ENCODE measurements at places on chromosomes 5 and 9.

DNA sequence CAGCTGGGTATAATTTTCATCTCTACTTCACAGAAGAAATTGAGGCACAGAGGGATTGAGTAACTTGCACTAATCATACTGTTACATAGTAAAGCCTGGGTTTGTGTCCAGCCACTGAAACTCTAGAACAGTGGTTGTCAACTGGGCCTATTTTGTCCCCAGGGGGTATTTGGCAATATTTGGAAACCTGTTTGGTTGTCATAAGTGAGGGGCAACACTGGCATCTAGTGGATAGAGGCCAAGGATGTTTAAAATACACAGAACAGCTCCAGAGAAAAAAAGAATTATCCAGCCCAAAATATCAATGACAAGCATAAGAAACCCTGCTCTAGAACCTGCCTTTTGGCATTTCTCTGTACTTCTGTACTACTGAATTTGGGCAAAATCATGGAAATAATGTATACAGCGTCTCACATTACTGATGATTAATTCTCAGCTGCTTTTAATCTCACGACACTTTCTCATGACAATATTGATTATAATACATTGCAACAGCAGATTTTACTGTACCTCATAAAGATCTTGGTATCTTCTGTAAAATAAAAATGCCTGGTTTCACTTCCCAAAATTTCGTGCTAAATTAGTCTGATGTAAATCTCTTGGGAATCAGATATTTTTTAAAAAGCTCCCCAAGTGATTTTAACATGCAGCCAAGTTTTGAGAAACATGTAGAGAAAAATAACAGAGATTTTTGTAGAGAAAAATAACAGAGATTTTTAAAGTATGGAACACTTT is 112.7 kb downstream of the RORB start:
- DNase-seq = no peak

GRCh38 chr5:88269222-88269771 is 652 bp upstream of the TMEM161B start:
- DNase-seq = no peak

DNA sequence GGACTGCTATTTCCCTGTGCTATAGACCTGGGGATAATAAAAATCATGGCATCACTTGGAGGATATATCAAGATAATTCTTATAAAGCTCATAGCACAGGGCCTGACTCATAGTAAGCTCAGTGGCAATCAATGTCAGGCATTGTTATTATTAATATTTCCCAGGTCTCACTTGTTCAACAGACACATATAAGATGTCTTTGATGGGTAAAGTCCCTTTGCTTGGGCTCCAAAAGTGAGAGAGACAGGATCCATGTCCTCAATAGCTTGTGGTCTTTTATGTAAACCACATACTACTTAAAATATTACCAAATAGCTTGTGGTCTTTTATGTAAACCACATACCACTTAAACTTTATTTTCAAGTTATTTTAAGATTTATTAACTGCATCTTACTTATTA is 11.2 kb downstream of the SH3RF2 start:
- no peak for DNase-seq

DNA sequence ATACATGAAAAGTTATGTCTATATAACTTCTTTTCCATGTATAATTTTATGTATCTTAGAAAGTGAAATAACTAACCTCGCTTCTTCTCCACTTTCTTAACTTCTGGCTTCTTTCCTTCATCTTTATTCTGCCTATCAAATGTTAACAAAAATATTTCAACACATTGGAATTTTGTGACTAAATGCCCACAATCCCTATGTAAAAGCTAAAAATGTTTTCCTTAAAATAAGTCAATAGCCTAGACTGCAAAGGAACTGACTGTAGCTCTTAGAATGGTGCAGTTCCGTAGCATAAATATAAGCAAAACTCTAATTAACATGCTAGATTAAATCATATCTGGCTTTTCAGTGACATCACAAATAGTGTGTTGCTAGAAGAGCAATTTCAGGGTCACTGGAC is 40.9 kb downstream of the PSIP1 start:
- DNase-seq = no peak

- DNase-seq = peak; percentile 37
These were observed 39.3 kb upstream of the CDH12 start for GRCh38 chr5:22892441-22892840.

GRCh38 chr5:179734536-179735164 is 2.0 kb downstream of the MAML1 start:
- DNase-seq = no peak

- DNase-seq = no peak
These were observed 24.2 kb downstream of the PPIC start for GRCh38 chr5:123012321-123012720.

DNA sequence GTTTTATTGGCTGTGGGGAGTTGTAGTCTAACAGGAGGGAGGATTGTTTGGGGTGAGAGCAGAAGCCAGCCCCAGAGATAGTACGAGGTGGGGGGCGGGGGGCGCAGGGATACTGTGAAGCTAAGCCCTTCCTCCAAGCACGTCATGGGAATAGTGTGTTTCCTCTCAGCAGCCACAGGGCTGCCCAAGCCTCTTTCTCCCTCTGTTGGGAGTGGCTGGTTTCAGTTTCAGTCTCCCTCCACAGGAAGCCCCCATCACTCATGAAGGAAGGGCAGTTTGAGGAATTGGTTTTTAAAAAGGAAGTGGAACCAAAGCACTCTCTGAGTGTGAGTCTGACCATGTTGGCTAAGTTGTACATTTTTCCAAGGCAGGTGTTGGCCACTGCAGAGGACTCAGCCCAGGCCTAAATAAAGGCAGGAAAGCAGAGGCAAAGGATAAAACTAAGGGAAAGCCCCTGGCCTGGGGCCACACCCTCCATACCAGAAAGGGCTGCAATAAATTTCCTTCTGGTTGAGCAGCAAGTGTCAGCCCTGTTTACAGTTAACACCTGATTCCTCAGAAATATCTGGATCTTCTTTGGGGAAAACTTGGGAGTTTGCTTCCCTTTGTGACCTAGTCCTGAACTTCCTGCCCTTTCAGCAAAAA is 3.2 kb downstream of the RAB24 start:
- DNase-seq = no peak

DNA sequence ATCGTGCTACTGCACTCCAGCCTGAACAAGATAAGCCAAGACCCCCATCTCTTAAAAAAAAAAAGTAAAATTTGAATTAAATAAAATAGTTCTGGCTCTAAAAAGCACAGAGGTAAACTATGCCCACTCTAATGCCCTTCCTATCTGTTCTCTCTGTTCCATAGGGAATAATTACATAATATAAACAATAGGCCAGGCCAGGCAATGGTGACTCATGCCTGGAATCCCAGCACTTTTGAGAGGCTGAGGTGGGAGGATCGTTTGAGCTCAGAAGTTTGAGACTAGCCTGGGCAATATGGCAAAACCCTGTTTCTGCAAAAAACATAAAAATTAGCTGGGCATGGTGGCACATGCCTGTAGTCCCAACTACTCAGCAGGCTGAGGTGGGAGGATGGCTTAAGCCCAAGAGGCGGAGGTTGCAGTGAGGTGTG is 47.4 kb downstream of the MYO10 start:
- no peak for DNase-seq

GRCh38 chr5:14522721-14523120 is 58.9 kb upstream of the OTULINL start:
- DNase-seq = no peak

GRCh38 chr9:122567901-122568300 is 15.0 kb downstream of the OR1N2 start:
- no peak for DNase-seq

DNA sequence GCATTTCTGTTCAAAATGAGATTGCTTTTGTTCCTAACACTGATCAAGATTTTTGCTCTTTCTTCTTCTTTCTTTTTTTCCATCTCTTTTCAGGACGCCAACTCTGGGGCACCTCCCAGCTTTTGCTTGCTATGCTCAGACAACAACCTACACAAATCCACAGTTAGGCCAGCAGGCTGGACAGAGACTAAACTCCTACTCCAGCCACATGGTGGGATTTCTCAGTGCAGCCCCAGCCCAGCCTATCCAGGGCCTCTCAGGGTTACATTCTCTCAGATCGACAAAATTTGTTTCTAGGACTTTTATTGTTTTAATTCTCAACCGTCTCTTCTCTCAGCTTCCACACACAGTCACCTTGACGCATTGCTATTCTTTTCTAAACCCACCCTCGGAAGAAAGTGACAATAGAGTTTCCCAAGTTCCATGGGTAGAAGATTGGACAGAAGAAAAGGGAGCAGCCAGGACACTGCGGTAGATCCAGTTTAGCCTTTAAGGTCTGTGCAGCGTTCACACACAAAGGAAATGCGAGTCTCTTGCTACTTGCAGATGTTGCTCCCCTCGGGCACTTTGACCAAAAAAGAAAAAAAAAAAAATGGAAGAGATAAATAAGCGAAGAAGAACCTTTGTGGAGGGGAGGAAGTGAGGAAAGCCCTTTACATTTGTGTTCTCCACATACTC is 588.6 kb upstream of the GRAMD2B start:
- DNase-seq = no peak

DNA sequence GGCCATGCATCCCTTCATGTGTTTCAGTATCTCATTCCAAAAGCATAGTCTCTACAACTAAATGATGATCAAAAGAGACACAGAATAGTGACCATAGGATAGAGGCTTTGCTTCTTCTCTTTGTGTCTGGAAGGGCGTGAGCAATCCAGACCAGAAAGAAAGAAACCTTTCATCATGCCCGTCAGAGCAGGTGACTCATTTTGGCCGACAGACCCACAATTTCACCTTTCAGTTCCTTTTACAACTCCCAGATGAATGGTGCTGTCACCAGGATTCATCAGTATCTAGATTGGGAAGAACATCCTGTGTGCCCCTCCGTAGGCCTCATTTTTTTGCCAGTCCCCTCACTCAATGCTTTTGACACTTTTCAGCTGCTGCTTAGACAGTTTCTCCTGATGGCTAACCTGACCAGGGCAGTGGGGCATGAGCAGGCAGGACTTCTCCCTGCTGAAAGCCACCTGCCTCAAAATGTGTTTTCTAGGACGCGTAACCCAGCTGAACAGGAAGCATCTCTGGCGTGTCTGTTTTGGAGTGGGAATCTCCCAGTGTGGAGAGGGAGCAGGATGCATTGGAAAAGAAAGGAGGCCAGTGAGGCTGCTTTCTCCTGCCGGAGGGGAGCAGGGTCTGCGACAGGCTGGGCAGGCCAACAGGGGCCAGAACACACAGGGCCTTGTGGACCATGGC is 21.2 kb downstream of the ABLIM3 start:
- DNase-seq = no peak

DNA sequence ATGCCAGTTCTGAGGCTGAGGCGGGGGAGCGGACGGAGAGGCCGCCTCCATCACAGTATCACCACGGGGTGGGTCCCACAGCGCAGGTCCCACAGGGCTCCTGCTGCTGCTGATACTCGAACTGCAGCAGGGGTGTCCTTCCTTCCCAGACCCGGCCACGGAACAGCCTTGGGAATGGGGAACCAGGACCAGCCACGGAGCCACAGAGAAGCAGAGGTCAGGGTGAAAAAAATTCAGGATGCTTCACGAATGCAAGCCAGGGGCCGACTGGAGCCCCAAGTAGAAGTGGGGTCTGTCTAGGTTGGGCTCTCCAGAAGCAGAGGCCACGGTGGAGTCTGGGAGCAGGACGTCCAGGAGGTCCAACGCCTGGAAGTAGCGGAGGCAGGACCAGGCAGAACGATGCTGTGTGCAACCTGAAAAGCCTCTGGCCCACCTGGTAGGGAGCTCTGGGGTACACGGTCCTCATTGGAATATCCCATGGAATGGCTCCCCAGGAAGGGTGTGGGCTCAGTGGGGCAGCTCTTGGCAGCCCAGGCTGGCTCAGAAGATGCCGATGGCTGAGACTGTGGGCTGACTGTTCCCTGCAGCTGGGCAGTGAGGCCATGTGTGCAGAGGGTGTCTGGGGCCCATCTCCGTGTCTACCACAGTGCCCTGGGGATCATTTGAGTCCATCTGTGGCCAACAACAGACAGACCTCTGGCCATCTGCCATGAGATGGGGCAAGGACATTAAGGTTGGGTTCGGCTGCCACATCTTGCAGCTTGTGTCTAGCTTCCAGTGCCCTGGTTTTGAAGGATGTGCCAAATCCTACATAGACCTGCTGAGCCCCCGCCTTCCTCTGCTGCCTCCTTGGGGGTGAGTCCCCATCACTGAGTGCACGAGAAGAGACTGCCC is 66.9 kb upstream of the FCN1 start:
- DNase-seq = no peak

DNA sequence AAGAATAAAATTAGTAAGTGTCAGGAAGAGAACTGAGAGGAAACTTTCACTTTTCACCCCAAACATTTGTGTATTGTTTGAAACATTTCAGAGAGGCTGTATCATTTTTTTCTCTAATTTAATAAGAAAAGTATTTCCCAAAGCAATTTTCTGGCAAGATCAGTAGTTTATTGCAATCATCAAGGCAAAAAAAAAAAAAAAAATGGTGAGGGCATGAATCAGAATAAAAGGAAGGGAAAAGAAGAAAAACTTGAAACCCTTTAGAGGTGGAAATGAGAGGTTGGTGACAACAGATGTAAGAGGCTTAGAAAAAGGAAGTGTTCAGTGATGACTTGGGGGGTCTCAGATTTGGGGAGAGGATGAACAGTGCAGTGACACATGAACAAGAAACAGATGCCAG is 13.3 kb downstream of the SHC3 start:
- no peak for DNase-seq

DNA sequence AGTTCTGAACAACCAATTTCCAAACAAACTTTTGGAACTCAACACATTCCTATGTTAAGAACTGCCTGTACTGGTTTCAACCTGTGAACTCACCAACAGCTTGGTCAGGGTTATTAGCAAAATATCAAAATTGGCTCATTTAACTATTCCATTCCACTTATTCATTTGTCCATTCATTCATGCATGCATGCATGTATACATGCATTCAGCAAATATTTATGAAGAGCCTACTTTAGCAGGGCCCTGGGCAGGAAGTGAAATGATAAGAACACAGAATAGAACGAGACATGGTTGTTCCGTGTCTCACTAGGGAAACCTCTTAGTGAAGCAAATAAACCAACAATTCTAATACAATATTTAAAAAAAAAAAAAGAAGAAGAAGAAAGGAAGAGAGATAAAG is 107.4 kb downstream of the GLIS3 start:
- no peak for DNase-seq

GRCh38 chr5:137361280-137361679 is 137.8 kb downstream of the SPOCK1 start:
- no peak for DNase-seq

GRCh38 chr5:92177926-92178487 is 794.9 kb upstream of the ARRDC3 start:
- DNase-seq = no peak

DNA sequence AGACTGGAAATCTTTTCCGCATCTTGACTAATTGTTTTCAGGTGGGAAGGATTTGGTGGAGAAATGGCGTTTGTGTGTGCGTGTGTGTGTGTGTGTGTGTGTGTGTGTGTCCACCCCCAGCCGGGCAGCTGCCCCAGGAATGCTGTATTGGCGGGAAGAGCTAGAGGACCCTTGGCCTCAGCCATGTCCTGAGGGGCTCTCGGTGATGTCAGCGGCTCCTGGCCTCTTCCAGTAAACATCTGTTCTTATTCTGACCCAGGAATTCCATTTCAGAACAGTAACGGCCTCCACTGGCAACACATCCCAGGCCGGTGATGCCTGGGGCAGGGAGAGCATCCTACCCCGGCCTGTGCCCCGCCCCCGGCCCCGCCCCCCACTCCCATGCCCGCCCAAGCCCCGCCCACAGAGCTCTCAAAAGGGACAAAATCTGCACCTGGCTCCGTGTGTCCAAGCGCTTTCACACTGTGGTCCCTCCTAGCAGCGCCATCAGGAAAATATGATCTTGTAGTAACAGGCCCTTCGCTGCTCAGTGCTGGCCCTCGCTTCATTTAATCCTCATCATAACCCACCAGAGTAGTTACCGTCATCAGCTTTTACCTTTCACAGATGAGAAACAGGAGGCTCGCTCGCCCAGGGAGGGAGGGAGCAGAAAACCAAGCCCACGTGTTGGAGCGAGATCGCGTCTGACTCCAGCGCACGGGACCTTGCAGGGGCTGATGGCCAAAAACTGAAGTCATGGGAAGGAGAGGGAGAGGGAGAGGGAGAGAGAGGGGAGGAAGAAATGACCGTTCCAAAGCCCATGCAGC is 18.9 kb downstream of the ADAMTS2 start:
- DNase-seq = no peak
